ENCODE measurements at places on chromosomes 16 and 17.

DNA sequence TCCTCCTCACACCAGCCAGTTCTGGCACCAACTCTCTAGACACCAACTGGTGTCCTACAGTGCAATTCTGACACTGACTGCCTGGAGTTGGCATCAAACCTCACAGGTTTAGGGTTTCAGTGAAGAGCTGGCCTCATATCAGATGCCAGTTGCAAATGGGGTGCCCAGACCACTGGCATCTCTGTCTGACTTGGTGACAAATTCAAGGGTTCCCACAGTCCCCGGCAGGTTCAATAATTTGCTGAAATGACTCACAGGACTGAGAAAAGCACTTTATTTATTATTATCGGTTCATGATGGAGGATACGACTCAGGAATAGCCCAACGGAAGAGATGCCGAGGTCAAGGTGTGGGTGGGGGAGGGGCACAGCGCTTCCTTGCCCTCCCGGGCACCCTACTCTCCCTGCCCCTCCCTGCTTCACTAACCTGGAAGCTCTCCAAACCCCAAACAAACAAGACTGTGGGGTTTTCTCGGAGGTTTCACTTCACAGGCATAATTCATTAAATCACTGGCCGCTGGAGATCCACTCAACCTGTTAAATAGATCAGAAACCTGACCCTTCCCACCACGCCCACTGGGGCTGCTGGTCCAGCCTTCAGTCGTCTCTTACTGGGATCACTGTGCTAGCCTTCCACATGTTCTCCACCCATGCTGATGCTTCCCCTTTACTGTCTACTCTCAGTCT lies 1.7 kb upstream of the NLRP1 start:
- no peak for DNase-seq

GRCh38 chr16:28835864-28836760 lies 10.0 kb downstream of the TUFM start:
- no peak for DNase-seq

DNA sequence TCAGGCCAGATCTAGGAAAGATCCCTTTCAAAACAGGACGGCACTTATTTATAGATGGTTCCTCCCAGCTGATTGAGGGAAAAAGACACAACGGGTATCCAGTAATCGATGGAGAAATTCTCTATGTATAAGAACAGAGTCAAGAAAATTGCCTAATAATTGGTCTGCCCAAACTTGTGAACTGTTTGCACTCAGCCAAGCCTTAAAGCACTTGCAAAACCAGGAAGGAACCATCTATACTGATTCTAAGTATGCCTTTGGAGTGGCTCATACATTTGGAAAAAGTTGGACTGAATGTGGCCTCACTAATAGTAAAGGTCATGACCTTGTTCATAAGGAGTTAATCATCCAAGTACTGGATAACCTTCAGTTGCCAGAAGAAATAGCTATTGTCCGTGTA lies 5.9 kb downstream of the HPR start:
- no peak for DNase-seq

- DNase-seq, result peak; percentile 50
Observed at GRCh38 chr17:36085765-36086164, 4.2 kb downstream of the CCL3 start.

DNA sequence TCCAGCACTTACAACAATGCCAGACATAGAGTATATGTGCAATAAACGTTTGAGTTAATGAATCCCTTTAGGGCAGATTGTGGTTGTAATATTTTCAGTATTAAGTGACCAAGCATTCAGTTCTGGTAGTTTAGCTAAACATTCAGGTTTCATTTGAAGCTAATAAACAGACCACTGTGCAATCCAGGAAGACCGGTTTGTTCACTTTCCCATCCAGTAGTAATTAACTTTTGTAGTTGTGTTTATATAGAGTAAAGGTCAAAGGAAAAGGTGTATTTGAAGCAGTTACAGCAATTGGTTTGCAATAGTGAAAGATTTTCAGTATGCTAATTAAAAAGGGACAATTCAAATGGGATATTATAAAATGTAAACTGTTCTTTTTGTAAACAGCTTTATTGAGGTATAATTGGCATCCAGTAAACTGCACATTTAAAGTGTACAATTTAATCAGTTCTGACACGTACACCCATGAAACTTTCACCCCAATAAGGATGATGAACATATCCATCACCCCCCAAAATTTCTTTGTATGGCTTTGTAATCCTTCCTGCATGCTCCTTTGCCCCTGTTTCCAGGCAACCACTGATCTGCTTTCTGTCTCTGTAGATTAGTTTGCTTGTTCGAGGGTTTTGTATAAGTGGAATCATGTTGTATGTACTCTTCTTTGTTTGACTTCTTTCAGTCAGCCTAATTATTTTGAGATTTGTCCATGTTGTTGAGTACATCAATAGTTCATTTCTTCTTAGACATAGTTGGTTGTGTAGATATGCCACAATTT lies 26.3 kb downstream of the MRTFB start:
- DNase-seq, result no peak

DNA sequence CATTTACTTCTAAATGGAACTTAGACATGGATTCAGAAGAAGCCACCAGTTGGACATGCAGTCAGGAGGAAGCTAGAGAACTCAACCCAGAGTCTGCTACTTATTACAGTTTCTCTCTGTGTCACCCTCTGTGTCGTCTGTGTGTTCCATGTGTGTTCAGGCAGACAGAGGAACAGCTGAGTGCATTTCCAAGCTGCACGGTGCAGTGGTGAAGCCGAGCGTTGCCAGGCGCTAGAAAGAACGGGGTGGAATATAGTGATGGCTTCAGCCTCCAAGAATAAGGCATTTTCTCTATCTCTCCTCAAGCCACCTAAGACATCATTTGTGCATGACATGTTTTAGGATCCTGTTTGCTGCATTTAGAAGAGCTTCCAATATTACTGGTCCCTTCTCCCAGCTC lies 101.1 kb upstream of the CCL2 start:
- DNase-seq, result no peak

DNA sequence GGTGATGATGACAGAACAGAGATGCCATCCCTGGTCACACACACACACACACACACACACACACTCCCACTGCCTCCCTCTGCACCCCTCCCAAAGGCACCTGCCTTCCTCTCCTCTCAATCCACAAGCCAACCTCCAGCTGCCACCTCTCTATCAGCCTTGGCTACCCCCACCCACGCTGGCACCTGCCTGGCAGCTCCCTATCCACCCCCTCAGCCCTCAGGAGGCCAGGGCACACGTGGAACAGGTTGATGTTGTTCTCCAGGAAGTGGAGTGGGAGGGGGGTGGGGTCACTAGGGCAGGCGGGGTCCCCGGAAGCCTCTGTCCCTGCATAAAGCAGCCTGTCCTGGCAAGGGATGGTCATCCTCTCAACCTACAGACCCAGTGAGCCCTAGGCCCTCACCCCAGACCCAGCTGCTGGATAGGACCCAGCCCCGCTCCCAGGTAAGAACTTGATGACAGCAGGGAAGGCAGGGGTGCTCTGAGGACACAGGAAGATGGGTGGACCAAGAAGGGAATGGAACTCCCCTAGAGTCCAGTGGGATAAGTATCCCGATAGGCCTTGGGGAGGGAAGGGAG lies at the start of gene GSDMA:
GSDMA (plus strand) TSS at position 363 of the 579 bp plus-strand sequence. CDS start 2,684 bp downstream, outside the sequence.
- no peak for DNase-seq

DNA sequence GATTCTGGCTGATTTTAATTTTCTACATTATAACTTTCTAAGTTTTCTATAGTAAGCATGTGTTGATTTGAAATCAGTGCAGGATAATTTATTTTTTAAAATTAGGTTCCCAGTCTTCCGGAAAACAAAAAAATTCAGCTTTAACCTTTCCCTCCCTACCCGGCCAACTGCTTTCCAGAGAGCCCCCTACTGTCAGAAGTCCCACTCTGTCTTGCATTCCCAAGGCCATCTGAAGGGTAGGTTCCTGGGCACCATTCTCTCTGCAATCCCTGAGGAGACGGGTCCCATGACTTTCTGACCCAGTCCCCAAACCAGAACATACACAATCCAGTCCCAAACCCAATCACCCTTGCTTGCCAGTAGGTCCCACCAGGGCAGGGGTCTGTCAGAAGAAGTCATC lies 200.3 kb downstream of the CYLD start:
- no peak for DNase-seq

- DNase-seq, result no peak
Observed at GRCh38 chr17:82277851-82278250, 4.4 kb upstream of the CSNK1D start.

DNA sequence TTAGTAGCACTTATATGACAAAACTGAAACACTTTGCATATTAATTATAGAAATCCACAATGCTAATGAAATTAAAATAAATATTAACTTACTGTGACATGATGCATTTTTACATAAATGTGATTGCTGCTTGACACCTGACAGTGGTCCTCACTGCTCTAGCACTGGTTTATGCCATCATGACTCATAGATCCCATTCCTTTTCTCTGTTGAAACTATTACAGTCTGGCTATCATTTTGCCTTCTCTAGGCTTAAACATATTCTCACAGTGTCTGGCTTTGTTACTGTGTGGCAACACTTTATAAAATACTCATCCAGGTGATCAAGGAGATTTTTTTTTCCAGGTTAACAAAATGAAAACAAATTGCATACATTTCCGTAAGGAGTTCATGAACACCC lies 108.0 kb downstream of the MRTFB start:
- DNase-seq, result no peak

- no peak for DNase-seq
Observed at GRCh38 chr17:34358631-34359030, 2.4 kb downstream of the CCL13 start.

DNA sequence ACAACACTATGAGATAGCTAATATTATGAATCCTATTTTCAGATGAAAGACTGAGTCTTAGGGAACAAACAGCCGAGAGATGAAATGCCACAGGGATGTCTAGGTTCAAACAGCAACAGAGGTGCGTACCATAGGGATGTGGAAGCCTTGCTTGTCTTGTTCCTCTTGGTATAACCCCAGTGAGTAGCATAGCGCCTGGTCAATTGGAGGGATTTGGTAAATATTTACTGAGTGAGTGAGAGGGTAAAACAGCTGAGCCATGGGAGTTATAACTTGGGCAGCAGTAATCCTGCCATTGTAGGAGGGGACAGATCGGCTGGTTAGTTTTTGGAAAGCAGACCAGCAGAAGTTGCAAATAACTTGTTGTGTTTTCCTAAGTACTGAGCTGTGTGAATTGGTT lies 80.2 kb downstream of the WWOX start:
- no peak for DNase-seq

DNA sequence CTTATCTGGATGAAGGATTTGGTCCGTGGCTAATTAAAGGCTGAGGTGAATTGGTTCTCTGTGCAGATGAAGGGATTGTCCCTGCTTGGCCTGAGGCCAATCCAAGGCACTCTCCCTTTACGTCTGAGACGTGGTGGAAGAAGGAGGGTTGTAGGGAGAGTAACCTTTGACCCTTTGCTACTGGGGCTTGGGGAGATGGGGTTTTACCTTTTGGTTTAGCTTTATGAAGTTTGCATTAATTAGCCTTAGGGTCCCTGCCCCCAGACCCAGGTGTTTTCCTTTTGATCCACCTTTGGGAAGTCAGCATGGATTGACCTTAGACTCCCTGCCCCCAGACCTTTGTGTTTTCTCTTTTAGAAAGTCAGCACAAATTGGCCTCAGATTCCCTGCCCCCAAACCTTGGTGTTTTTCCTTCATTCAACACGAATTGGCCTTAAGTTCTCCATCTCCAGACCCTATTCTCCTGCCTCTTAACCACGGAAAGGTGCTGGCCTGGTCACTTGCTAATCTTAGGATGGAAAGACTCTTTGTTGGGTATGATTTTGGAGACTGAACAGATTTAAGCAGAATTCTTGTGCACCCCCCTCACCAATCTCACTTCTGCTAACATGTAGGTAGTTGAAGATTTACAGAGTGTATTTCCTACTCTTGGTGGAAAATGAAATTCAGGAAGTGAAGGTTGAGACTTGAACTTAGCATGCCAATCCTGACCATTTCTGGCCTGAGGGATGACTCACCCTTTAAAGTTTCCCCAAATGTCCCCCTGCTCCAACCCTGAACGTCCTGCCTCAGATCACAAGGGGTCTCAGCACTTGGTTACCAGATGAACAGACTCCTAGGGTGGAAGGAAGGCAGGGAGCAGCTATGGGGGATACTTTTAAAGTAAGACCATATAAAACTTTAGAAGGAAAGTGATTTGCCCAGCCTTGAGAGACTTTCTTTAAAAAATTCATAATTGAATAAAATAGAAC lies 23.1 kb upstream of the MMD start:
- no peak for DNase-seq

GRCh38 chr17:14506364-14506763 lies 205.5 kb downstream of the HS3ST3B1 start:
- no peak for DNase-seq

DNA sequence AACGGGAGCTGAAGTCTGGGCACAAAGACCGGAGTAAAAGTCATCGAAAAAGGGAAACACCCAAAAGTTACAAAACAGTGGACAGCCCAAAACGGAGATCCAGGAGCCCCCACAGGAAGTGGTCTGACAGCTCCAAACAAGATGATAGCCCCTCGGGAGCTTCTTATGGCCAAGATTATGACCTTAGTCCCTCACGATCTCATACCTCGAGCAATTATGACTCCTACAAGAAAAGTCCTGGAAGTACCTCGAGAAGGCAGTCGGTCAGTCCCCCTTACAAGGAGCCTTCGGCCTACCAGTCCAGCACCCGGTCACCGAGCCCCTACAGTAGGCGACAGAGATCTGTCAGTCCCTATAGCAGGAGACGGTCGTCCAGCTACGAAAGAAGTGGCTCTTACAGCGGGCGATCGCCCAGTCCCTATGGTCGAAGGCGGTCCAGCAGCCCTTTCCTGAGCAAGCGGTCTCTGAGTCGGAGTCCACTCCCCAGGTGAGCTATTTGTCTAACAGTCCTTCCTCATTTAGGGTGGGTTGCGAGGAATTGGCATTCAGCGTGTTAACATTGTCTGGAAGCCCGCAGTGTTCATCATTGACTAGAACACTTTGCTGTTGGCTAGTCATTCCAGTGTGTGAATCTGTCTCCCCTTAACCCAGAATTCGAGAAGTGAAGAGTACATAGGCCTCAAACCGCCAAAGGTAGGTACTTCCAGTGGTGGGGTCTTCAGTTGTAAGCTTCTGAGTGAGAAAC lies 1.5 kb downstream of the CDK12 start:
- no peak for DNase-seq

GRCh38 chr17:5527601-5528250 lies 41.4 kb downstream of the MIS12 start:
- DNase-seq, result no peak
